ENCODE measurements at places on chromosomes 6 and 20. TPM values are rescaled to one million over a fixed set of nuclear protein-coding genes. Genes with fewer than 3 reads are reported as not detected.

- no peak for DNase-seq
These were observed 1.4 kb downstream of the BACH2 start for GRCh38 chr6:90294989-90295853.

DNA sequence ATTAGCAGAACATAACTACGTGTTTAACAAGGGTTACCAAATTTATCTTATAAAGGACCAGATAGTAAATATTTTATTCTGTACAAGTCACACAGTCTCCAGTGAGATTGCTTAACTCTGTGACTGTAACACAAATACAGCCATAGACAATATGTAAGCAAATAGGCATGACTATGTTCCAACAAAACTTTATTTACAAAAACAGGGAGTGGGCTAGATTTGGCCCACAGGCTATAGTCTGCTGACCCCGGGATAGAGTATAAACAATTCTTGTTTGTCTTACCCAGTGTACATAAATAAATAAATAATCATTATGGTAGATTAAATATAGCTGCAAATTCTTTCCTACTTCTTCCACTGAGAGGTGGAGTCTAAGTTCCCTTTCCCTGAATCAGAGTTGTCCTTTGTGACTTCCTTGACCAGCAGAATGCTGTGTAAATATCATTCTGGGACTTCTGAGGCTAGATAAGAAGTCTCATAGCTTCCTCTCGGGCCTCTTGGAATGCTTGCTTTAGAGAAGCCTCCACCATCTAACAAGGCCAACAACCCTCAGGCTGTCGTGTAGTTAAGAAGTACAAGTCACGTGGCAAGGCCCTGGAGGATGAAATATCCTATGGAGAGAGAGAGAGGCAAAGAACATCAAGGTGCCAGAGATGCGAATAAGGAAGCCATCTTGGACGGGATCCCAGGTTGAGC lies 59.1 kb upstream of the TMEM244 start:
- DNase-seq, result no peak

DNA sequence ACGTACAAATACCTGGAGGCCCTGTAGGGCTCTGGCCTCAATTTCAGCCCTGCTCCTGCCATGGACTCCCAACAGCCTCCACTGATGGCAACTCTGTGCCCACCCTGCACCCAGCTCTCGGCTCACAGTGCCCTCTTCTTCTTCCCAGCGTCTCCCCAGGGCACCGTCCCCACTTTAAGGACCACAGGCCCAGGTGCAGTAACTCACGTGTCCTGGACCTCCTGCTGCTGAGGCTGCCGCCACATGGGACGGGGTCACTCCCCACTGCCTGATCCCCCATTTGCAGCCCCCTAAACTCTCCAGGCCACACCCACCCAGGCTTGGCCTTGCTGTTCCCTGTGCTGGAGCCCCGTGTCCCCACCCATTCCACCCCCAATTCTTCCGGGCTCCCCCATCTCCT lies 223.4 kb downstream of the PREX1 start:
- no peak for DNase-seq

DNA sequence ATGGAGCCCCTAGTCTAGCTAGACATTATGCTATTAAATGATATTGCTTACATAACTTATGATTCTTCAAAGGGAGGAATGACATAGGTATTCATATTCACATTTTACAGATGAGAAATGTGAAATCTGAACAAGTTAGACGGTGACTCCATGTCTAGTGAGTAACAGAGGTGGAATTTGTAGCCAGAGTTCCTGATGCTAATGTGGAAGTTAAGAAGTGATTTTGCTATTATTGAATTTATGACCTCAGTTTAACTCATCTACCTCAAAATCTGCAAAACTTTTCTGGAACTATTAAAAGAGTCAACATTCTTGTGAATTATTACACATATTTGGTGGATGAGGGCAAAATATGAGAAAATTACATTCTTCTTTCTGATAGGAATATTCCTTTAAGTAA lies 347.6 kb upstream of the MMS22L start:
- DNase-seq, result no peak

DNA sequence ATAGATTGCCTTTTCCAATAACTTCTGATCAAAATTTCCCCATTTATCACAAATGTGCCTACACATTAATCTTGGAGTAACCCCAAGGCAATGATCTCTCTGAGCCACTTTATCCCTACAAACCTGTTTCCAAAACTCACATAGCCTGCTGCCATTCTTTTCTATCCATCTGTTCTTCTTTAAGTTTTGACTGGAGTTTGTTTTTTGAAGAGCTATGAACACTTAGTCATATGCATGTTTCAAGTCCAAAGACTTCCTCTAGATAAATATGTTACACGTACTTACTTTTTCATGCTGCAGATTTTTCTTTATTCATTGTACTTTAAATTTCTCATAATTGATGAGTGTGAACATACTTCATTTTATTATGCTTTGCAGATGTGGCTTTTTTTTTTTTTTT lies 488.9 kb upstream of the CITED2 start:
- DNase-seq, result no peak

- DNase-seq, result no peak
These were observed 121.7 kb upstream of the JAG1 start for GRCh38 chr20:10795286-10796026.

- DNase-seq, result no peak
These were observed 80.4 kb upstream of the SPTLC3 start for GRCh38 chr20:12928358-12928754.

The DEF6 gene
- total RNA-seq, result 21.9 TPM

The SAPCD1 gene
- 1.5 TPM for total RNA-seq

The TSPYL4 gene
- total RNA-seq, result 23.0 TPM

The FNDC1 gene
- total RNA-seq, result 6.3 TPM

The TAGAP gene
- 4.0 TPM for total RNA-seq

The HLA-DQA1 gene
- 0.30 TPM for total RNA-seq

The DUSP15 gene
- total RNA-seq, result 61.3 TPM
